ENCODE measurements at places on chromosomes 12 and 14.

GRCh38 chr14:65419593-65420252, 7.2 kb downstream of the FUT8 start:
- no peak for DNase-seq

GRCh38 chr14:57461777-57462320, 31.8 kb downstream of the CCDC198 start:
- DNase-seq = no peak

- DNase-seq = no peak
Observed at GRCh38 chr14:20314026-20314425, 8.3 kb upstream of the TTC5 start.

DNA sequence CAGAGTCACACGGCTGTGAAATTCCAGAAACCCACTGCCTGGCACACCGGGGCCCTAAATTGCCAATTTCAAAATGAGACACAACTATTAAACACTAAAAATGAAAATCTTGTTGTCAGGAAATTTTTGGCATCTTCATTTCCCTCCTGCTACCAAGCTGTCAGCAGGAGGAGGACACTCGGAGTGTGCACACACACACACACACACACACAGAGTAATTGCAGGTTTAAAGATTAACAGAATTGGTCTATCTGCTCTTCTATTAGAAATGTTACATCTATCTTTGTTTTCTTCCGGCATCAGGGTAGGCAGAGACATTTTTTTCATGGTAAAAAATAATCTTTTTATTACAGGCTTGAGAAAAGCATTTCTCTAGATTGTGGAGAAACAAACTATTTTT, 314.2 kb downstream of the EGLN3 start:
- DNase-seq = no peak

DNA sequence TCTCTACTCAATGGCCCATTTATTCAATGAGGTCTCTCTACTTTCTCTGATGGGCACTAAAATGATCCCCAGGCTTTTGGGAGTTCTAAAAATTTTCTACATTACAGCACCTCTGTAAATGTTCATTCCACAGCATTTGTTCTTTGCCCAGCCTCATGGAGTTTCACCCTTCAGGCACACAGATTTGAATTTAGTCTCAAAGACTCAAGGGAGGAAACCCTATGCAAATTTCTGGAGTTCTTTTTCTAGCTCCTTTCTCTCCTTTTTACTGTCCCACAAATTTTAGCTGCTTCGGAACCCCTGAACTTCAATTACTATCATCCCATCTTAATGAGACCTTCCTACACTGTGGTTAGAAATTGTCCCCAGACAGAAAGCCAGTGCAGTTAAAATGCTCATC, 17.5 kb upstream of the RAB21 start:
- DNase-seq = no peak

- DNase-seq = no peak
Observed at GRCh38 chr12:108779998-108780688, 48.8 kb upstream of the CORO1C start.

DNA sequence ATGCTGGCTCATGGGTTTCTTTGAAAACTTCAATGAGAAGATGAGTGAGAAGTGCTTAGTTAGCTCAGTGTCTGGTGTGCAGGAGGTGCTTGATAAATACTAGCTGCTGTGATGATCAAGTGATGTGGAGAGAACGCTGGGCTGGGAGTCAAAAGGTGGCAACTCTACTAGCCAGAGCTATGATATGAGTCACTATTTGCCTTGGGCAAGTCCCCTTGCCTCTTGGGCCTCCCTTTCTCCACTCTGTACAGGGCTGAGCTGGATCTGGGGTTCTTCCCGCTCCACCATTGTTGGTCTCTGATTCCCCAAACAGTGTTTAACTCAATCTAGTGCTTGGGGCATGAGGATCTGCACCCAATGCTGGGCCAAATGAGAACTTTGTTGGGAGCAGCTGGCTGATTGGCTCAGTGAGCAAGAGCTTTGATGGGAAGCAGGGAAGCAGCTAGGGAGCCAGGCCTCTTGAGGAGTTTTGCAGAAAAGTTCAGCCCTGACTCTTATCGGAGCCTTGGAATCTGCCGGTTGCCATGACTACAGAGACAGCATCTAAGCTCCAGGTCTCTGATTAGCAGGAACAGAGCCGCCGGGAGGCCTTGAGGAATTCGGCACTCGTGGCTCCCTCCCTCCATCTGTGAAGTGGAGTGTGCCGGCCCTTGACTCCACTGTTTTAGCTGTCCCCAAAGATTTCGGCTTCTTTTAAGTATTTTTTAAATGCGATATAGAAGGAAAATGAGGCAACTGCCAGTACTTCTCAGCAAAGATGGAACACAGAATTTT, 82.1 kb upstream of the HSPB8 start:
- no peak for DNase-seq

- no peak for DNase-seq
Observed at GRCh38 chr12:14450479-14450878, 85.0 kb downstream of the ATF7IP start.

GRCh38 chr14:56120091-56120691, 2.0 kb downstream of the PELI2 start:
- DNase-seq = peak; percentile 23

DNA sequence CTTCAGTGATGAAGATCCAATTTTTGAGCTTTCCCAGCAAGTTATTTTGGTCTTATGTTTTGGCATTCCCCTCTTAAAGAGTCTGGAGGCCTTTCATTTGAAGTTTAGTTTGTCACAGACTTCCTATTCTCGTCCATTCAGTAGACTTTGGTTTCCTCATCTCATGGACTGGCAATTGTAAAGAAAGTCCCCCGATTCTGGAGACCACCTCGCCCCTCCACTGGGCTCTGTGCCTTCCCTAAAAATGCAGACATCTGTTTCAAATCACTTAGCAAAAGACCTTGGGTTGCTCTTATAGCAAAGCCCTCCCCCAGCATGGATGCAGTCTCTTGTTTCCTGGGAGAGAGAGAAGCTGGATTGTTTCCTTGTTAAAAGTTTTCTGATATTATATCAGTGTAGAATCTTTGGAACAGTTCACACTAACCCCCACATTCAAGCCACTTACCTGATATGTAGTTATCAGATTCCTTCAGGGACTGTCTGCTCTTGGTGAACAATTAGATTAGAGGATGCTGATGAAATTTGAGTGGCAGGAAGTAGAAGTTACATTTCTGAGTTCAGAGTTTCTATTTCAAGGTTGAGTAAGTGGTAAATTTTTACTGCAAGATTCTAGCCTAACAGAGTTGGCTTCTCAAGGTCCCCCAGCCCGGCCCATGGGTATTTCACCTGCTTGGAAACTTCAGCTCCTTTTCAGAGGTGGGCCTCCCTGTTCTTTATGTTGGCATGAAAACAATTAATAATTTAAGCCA, 56.3 kb downstream of the PLXNC1 start:
- DNase-seq = peak; percentile 55

DNA sequence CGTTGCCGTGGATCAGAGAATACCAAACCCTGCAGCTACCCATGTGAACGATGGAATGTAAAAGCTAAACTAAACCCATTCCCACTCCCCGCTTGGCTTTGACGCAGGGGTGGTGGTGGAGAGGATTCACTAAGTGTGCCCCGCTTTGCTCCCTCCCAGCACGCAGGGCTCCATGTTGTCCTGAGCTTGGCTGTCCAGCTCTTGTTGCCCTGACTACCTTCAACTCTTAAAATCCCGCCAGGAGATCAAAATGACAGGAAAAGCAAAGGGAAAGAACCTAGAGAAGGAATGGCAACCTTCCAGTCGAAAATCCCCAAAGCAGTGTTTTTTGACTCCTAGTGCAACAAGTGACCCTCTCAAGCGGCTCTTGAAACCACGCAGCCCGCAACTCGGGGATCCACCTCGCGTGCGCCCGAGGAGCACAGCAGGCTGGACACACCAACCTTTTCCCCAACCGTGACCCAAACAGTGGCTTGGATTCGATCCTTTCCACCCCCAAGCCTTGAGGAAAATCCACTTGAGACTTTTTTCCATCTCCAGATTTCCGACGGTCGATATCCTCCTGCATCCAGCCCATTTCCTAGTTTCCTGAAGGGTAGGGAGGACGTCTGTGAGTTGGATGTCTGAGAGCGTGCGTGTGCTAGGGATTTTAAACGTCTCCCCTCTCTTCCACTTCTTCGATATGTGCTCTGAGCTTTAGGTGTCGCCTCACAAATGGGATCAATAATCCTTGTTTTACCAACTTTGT, 1.4 kb downstream of the SYT10 start:
- DNase-seq = no peak

DNA sequence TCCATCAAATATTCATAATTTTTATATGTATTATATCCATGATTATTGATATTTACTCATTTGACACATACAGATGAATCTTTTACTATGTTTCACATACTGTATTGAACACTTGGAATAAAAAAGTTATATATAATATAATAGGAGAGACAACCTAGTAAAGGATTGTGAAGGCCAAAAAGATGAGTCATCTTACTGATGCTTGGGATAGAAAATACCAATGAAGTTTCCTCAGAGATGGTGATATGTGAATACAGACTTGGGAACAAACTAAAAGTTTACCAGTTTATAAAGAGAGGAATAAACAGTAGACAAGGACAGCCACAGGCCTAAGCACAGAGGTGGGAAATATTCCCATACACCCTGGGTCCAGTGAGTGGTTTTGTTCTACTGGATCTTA, 743.9 kb upstream of the FLRT2 start:
- DNase-seq = no peak

DNA sequence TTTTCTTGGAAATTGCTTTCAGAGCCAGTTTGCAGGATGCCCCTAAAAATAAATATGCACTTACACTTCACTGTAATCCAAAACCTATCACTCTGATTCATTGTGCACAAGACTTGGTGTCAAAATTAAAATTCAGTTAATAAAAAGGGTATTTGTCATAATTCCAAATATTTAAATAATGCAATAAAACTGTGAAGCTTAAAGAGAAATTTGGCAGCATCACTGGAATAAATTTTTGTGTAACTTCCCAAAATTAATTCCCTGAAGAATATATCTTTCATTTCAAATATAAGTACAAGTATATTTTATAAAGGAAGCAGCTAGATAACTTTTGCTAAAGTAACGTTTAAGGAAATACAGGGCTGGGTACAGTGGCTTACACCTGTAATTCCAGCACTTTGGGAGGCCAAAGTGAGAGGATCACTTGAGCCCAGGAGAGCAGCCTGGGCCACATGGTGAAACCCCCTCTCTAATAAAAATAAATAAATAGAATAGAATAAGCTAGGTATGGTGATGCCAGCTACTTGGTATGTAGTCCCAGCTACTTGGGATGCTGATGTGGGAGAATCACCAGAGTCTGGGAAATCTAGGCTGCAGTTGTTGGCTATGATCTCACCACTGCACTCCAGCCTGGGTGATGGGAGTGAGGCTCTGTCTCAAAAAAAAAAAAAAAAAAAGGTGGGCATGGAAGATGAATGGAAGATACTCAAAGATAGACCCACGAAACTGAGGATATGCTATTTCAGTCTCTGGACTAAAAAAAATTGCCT, 233.8 kb downstream of the FBXL14 start:
- no peak for DNase-seq

- no peak for DNase-seq
Observed at GRCh38 chr12:99370421-99371138, 277.0 kb upstream of the GARIN6 start.

- DNase-seq = no peak
Observed at GRCh38 chr14:105929327-105930081, 403.1 kb downstream of the TMEM121 start.

GRCh38 chr12:5043589-5044419, at the start of gene KCNA5:
Gene KCNA5, plus strand, starts transcription at chr12:5043879. Its CDS starts 269 bp downstream, at chr12:5044148.
- no peak for DNase-seq

DNA sequence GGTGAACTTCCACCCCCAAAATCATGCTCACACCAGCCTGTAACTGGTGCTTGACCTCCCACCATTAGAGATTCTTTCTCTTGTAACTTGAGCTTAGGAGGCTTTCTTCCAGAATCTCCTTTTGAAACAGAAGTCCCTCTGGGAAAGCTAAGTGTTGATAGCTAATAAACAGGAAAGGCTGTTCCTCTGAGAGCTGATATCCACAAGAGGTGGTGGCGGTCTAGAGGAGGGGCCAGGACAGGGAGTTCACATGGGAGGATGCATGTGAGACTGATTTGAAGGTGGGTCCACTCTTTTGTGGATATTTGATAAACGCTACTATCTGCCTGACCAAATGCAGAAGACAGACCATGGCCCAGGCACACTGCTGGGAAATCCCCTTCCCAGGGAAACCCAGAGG, 10.2 kb upstream of the PRMT8 start:
- no peak for DNase-seq

DNA sequence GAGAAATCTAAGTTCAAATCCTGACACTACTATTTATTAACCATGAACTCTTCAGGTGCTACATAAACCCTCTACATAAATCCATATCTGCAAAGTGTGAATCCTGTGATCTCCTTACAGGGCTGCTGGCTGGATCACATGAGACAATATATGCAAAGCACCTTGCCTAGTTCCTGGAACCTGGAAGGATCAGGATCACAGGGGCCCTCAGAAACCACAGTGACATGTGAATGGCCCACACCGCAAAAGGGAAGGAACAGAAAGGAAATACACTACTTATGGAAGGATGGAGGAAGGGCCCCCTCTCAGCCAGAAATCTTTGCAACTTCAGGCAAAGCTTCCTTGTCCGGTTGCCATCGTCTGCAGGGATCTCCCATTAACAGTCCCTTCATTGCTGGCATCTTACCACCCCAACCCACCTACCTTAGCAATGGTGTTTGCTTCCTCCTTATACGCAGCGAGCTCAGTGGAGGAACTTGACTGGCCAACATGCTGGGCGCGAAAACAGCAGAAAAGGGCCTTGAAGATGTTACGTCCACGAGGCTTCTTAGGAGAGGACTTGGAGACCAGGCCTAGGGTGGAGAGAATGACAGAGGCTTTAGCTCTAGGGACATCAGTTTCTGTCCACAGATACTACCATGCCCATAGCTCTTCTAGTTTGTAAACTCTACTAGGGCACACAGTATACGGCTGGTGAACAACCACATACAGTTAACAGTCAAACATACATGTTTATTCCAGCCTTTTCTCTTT, 10.7 kb upstream of the AVIL start:
- DNase-seq = peak; percentile 18

GRCh38 chr14:97246648-97247047, 449.5 kb downstream of the VRK1 start:
- DNase-seq = no peak

DNA sequence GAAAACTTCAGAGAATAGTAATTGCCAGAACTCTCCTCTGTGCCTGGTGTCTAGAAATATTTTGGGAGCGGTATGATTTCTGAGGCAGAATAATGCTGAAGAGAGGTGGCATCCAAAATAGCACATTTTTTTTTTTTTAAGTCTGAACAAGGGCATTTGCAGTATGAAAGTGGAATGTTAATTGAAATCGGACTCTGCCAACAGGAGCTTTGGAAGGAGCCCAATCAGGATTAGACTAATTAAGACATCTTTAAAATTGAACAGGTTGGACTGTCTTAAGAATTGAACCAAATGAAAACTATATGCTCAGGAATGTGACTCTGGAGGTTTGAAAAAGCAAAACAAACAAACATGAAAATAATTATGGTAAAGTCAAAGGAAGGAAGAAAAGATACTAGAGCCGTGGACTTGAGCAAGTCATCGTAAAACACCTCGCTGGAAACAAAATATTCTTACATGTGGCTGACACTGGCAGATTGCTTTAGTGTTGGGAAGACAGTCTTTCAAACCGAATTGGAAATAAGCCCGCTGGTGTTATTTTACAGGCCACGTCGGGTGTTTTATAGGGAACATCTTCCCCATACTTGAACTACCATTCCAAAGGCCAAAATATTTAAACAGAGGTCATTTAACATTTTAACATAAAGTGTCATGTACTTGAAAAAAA, 436.3 kb downstream of the VRK1 start:
- DNase-seq = no peak

Data from inflammatory macrophage treated with lipopolysaccharide for 1 hour (primary cell).